Fibroblast of skin of right quadriceps (primary cell): ENCODE measurements at places on chromosomes 1 and 21.

- peak; percentile 75 for DNase-seq
These were observed 68.3 kb upstream of the ARHGAP29 start for GRCh38 chr1:94305704-94306103.

DNA sequence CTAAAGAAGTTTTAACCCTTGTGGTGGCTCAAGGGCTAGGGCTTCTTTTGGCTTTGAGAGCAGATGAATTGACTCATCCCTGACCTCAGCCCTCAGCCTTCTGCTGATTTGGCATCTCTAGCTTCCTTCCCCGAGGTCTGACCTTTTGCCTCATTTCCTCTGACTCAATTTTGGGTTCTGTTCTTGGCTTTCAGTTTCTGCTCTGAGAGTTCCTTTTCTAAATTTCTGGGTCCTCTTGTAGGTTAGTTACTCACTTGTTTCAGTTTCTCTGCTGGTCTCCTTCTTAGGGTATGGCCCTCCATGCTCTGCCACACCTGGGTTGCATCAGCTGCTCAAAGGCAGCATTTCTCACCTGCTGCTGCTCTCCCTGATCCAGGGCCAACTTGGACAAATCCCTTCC, 19.4 kb downstream of the PDE4B start:
- peak; percentile 82 for DNase-seq

- DNase-seq, result no peak
These were observed 67.6 kb upstream of the EDEM3 start for GRCh38 chr1:184822267-184822666.

- no peak for DNase-seq
These were observed 491.6 kb upstream of the C1orf87 start for GRCh38 chr1:60564916-60565750.

DNA sequence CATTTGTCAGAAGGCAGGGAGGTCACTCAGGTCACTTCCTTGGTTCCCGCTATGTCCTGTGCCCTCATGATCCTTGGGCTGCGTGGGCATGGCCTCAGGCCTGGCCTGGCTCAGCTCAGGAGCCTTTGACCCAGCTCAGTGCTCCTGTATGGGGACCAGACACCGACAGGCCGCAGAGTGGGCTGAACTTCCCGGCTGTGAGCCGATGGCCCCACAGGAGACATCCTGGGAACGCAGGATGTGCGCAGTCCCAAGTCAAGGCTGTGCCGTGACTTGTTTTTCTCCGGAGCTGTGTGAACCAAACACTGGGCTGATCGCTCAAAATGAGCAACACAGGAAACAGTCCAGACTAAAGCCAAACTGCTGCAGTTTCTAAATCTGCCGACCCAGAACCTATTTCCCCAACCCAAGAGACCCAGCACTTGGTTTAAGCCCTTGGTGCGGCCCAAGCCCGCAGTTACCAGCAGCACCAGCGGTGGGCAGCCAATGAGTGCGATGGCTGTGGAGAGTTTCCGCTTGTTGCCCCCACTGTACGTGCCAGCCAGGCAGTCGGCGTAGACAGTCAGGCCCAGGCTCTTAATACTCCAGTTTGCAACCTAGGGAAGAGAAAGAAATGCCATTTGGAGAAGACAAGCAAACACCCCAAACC, 92.3 kb upstream of the GCLM start:
- no peak for DNase-seq

GRCh38 chr1:185334182-185334581, 17.1 kb upstream of the IVNS1ABP start:
- no peak for DNase-seq

DNA sequence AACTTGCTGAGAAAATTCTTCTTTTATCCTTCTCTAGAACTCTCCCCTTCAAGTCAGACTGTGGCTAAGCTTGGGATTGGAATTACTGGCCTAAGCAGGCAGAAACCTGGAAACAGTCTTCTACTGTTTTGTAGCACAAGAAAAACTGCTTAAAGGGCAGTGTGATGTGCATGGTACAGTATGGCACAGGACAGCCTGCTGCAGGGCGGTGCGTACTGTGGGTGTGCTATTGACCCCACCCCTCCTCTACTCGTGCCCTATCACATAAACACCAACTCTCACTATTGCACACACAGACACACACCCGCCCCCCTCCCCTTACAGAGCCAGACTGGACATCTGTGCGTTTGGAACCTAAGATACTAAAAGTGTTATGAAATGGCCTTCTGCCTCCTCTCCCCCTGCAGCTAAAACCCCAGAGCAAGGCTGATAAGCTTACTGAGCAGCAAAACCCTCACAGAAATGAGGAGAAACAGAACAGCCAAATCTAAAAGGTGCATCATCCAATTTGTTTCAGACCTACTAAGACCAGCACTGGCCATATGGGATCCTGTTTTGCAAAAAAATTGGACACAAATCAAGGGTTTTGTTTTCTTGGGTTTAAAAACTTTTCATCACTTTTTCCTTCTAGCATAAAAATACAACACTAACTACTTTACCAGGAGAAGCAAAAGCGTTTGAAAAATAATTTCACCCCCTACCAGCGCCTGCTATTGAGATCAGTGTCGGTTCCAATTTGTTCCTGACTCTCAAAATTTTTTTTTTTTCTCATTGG, 355.8 kb upstream of the LYPLAL1 start:
- no peak for DNase-seq

GRCh38 chr1:216902669-216903381, 179.6 kb upstream of the ESRRG start:
- no peak for DNase-seq

DNA sequence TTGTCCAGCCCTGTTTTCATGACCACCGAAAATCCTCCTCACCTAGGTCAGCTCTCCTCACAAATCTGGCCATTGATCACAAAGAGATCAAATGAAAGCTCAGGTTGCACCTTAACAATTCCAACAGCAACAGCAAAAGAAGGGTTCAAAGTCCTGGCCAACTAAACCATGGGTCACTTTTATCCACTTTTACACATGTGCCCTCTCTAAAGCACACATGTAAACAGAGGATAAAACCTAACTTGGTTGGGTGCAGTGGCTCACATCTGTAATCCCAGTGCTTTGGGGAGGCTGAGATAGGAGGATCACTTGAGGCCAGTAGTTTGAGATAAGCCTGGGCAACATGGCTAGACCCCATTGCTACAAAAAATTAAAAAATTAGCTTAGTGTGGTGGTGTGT, 3.9 kb upstream of the RBM15 start:
- DNase-seq, result no peak

DNA sequence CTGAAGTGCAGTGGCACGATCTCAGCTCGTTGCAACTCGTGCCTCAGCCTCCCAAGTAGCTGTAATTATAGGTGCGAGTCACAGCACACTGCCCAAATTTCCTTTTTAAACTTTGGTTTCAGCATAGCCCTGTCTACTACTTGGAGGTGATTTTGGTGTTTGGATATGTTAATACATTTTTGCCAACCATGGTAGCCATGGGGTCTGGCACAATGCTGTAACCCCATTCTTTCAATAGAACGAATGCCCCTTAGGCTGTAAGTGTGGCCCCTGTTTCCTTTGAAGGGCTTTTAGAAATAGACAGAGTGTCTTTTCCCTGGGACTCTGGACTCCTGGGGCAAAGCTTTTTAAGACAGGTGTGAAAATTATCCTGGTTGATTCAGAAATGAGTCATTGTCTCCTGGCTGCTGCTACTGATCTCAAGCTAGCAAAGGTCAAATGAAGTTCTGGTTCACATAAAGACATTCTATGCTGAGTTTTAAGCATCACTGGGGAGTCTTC, 141.1 kb upstream of the RUNX1 start:
- peak; percentile 49 for DNase-seq

- no peak for DNase-seq
These were observed 2.9 kb downstream of the ADORA1 start for GRCh38 chr1:203130358-203130985.

- DNase-seq, result peak; percentile 61
These were observed 65.4 kb downstream of the PBX1 start for GRCh38 chr1:164624400-164624799.

DNA sequence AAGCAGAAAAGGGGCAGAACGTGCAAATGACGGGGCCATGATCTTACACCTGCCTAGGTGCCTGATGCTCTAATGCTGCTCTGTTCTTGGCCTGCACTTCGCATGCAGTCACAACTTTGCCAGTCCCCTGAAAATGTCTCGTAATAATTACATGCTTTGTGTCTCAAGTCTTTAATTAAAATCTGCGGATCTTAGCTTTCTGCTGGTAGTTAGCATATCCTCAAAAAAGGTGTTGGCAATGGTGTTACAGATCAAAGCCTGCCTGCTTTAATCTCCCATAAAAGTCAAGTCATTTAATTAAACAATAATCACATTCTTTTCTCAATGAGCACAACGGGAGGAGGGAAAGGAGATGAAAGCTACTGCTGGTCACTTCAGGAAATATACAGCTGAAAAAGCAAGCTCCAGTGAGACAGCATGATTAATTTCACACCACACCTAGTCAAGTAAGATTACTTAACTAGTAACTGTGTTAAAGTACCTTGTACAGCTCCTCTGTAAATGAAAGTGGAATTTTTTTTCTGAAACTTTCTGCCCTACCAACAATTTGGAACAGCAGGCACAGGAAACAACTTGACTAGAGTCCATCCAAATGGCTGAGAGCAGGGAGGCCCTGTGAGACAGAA, 45.8 kb downstream of the STX6 start:
- no peak for DNase-seq

GRCh38 chr21:35284199-35284598, 235.1 kb upstream of the RUNX1 start:
- DNase-seq, result no peak

GRCh38 chr1:42177541-42177981, 13.0 kb upstream of the GUCA2A start:
- peak; percentile 92 for DNase-seq

GRCh38 chr21:8991088-8991907, 1530.1 kb upstream of the TPTE start:
- DNase-seq, result no peak

GRCh38 chr1:116185161-116185701, 74.0 kb downstream of the MAB21L3 start:
- DNase-seq, result no peak

- peak; percentile 69 for DNase-seq
These were observed 447.6 kb upstream of the PRMT6 start for GRCh38 chr1:106608841-106609240.

GRCh38 chr1:200780545-200781369, 42.1 kb downstream of the CAMSAP2 start:
- peak; percentile 64 for DNase-seq

DNA sequence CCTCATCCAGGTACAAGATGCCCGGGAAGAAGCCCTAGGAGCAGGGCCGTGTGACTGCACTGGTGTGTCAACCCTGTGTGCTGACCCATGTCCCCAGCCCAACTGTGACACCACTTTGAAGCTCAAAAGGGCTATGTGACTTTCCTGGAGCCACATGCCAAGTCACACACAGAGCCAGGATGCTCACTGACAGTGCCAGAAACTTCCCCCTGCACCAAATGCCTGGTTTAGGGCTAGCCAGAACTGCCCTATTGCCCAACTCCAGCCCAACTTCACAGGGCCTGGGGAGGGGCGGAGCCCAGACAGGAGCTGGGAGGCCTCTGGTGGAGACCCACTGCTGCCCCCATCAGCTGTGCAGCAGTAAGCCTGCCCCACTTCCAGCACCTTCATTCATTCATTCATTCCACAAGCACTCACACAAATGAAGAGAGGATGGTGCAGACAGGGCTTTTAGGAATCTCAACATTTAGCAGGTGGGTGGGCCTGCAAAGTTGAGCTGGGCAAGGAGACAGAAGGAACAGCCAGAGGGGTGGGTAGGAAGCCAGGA, 36.7 kb downstream of the KCNQ4 start:
- no peak for DNase-seq
